ENCODE measurements at places on chromosomes 12 and 14.

- DNase-seq = no peak
These were observed 713 bp upstream of the FBXL14 start for GRCh38 chr12:1595026-1595561.

DNA sequence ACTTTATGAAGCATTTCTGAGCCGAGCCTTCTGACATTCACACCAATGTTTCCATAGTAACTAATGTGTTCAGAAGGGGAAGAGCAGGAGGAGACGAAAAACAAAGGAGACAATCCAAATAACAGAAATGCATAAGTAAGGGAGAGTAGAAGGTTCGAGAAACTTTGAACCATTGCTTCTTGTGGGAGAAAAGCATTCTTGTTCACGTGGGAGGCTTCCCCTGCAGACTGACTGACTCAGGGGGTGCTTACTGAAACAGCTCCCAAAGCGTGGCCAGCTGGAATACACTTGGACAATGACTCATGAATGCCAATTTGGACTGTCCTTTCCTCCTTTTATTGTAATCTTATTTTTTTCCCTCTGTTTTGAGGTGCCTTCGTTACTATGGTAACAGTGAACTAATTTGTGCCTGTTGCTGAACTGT is 73.9 kb downstream of the NEDD1 start:
- DNase-seq = peak; percentile 79

GRCh38 chr12:120060196-120060595 is 56.4 kb downstream of the RAB35 start:
- no peak for DNase-seq

DNA sequence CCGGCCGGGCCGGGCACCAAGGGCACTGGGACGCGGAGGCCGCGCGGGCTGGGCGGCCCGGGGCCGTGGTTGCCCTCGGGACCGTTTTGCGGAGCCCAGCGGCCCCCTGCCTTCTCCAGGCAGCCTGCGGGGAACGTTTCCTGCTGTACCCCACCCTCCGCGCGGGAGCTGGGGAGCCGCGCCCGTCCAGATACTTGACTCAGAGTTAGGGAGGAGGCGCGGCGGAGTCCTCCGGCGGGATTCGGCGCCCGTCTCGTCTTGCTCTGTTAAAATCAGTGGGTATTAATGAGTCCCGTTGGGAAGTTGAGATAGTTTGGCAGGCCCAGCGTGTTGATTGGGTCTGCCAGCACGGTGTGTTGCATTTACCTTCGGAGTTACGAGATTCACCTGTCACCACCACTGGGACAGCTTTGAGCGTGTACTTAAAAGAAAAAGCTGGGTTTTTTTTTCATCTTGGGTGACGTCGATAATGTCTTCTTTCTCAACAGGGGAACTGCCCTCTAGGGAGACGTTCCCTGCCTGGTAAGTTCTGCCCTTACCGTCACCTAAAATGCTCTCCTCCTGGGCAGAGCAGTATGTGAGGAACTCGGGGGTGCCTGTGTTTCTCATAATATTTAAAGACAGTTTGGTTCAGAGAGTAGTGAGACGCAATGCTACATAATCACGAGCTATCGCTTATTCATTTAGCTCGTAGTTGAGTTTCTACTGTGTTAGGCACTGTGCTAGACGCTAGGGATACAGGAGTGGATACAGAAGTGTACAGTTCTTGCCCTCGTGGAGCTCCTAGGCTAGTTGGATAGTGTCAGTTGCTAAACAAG is 596 bp downstream of the DLST start:
- DNase-seq = peak; percentile 43

- DNase-seq = no peak
These were observed 258.4 kb downstream of the PPFIA2 start for GRCh38 chr12:81500788-81501187.

- DNase-seq = no peak
These were observed 125.9 kb downstream of the EFCAB11 start for GRCh38 chr14:89828471-89829165.

- peak; percentile 4 for DNase-seq
These were observed 10.8 kb downstream of the NAV3 start for GRCh38 chr12:77841521-77841920.
